Effector memory CD4-positive, alpha-beta T cell (primary cell): ENCODE measurements at places on chromosomes 11 and 22.

GRCh38 chr11:58286249-58286648 lies 18.2 kb upstream of the OR10W1 start:
- DNase-seq = no peak

DNA sequence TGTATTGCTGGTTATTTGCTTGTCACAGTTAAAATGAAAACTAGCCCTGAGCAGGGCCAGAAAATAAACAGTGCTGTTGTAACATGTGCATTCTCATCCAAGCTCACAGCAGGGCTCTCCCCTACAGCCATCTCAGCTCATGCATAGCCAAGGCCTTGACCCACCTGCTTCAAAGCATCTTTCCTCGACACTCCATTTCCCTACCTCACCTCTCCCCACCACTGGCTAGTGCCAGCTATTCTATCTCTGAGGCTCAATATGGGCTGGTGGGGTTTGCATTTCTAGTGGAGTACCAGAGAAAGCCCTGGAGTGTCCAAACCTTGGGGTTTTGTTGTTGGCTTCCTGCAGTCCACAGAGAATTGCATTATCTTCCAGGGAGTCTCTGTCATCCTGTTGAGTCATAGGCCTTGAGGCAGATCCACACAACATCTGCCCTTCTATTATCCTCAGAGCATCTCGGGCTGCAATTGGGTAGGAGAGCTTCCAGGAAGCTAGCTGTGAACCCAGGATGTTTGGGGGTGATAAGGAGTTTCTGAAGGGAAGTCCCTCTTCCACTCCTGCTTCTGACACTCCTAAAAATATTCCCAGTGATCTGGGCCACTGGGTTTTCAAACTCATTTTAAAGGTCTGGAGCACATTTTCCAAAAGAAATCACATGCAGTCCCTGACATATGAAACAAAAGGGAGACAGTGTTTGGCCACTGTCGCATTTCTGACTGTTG lies 36.1 kb upstream of the AMOTL1 start:
- no peak for DNase-seq

- DNase-seq = no peak
Measured at GRCh38 chr22:18028817-18029527, 4.6 kb upstream of the MICAL3 start.

DNA sequence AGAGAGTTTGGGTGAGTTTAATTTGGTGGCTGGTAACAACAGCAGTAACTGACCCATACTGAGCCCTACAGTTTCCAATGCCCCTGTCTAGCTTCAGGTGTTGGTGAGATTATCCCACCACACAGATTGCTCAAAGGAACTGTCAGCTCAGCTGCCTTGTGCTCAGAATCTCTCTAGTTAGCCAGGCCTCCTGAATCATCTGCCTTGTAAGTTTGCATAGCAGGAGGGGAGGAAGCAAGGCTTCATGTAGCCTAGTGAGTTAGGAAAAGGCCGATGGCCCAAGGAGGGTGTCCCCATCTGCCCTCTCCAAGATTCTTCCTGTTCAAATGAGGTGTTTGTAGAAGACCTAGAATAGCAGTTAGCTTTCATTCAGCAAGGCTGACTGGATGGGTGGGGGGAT lies 74.3 kb downstream of the MICAL2 start:
- no peak for DNase-seq

- no peak for DNase-seq
Measured at GRCh38 chr22:22706253-22706915, 62.0 kb downstream of the GGTLC2 start.

DNA sequence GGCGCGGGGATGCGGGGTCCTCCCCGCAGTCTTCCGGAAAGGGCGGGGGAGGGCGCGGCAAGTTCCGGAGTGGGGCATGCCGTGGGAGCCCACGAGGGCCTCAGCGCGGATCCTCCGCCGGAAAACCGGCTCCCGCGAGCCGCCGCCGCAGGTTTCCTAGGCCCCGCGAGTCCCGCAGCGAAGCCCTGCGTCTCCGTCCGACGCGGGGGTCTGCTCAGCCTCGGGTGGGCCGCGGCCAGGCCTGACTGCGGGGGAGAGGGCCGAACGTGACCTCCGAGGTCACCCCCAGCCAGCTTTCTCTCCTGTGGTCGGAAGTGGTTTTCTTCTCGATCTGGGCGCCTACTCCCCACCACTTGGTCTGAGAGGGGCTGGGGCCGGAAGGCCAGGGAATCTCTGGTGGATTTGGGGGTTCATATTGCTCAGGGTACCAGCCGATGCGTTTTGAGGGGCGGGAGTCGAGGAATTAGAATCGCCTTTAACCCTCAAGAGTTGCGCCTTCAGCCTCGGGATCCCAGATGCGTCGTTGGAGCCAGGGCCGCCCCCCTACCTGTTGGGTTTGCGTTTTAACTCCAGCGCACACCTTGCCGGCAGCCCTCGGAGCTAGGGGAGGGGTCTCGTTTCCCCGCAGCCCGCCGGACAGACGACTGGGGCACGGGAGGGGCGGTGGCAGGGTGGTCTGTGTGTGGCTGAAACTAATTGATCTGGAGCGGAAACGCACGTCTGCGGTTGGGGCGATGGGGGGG lies 3.6 kb upstream of the CCND1 start:
- DNase-seq = no peak

GRCh38 chr11:133934599-133935550 lies 21.9 kb downstream of the IGSF9B start:
- no peak for DNase-seq

DNA sequence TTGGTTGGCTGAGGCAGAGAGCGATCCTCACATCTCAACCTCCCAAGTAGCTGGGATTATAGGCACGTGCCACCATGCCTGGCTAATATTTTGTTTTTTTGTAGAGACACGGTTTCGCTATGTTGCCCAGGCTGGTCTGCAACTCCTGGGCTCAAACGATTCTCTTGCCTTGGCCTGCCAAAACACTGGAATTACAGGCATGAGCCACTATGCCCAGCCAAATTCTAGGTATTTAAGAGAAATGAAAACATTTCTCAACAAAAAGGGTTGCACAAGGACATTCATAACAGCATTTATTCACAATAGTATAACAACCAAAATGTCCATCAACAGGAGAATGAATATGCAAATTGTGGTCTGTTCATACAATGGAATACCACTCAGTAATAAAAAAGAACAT lies 31.7 kb upstream of the RBX1 start:
- DNase-seq = no peak

DNA sequence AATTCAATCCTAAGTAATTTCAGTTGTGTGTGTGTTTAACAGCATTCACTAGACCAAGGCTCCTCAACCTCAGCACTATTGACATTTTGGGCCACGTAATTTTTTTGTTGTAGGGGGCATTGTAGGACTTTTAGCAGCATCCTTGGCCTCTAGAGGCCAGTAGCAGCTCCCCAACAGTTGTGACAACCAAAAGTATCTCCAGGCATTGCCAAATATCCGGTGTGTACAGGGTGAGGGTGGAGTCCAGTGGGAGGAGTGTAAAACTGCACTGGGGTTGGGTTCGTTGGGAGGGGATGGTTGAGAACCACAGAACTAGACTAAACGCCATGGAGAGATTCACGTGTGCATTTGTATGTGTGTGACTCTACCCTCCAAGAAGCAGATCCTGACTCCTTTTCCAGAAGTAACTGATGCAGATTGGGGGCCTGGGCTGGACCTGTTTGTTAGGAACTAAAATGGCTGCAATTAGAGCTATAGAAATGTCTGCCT lies 5.9 kb upstream of the PHF21A start:
- peak; percentile 33 for DNase-seq

- no peak for DNase-seq
Measured at GRCh38 chr11:19867064-19867463, 154.4 kb downstream of the NAV2 start.

DNA sequence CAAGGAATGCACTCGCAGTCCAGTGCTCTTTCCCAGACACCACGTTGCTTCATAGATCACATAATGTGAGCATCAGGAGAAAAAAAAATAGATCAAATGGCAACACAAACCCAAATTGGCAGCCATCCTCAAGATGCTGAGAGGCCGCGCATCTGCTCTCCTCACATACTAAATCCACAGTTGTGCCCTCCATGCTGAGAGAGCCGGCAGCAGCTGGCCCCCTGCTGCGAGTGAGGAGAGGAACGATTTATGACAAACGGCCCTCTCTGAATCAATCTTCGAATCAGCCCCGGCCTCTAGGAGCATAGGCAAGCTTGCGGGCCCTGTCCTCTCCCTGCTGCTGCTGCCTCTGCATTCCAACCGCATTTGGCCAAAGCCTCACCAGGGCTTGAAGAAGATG lies 159.9 kb upstream of the TENM4 start:
- no peak for DNase-seq

GRCh38 chr11:15484398-15484797 lies 369.7 kb downstream of the INSC start:
- DNase-seq = no peak

DNA sequence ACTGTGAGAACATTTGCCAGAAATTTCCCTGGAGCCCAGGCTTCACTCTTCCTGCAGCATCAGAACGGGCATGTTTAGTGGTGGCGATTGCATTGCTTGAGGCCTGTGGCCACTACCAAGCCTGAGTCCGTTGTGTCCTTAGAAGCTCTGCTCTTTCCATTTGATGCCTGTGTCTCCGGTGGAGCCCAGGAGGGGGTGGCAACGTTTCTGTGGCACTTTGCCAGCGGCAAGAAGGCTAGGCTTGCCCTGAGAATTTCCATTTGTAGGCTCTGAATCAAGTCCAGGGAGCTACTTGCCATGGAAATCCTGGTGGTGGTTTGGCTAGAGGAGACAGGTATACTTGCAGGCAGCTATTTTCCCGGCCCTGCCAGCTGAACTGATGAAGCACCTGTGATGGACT lies 47.1 kb downstream of the ADAMTS8 start:
- no peak for DNase-seq

GRCh38 chr22:19840955-19841640 lies 13.6 kb downstream of the GNB1L start:
- DNase-seq = no peak

GRCh38 chr22:32587449-32587848 lies 112.8 kb downstream of the FBXO7 start:
- no peak for DNase-seq

DNA sequence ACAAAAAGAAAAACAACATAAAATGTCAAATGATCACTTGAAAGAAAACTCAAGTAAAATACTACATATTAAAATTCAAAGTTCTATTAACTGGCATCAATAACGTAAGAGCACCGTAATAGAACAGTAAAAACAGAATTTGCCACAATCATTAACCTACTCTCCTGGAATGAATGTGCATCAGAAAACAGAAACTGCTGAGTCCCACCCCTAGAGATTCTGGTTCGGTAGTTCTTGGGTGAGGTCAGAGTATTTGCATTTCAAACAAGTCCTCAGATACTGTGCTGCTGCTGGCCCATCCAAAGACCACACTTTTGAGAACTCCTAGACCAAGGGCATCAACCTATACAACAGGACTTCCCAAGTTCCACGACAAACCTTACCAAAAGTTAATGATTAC lies 23.5 kb downstream of the PITPNB start:
- no peak for DNase-seq

DNA sequence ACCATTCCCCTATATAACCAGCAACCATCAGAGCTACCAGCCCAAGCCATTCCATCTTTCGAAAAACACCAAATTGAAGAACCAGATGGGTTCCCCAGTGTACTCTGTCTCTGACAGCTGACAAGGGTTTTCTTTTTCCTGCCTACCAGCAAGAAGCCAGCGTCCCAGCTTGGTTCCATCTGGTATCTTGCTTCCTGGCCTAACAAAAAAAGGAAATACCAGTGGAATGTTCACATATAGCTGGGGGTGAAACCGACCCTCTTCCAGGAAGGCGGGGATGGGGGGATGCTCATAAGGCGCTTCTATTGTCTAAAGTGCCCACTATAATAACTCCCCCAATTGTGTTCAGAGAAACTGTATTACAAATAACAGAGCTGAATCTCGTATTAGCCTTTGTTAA lies 172.3 kb downstream of the LDLRAD3 start:
- DNase-seq = no peak

DNA sequence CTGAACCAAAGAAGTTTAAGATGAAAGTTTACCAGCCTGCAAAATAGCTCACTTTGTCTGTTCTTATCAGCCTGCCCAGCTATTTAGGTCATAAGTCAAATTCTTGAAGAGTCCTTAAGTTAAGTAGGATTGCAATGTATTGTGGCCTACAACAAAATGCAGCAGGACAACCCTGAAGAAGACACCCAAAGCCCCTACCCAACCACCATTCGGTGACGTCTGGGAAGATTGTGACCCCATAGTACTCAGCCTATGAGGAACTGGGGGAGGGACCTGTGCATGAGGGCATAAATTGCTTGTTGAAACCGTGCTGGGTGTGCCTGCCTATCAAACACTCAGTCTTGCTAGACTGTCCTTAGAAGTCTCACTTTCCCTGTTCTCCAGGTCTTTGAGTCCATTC lies 50.5 kb upstream of the FDX1 start:
- no peak for DNase-seq

- no peak for DNase-seq
Measured at GRCh38 chr11:126510621-126511370, 155.3 kb downstream of the ST3GAL4 start.

DNA sequence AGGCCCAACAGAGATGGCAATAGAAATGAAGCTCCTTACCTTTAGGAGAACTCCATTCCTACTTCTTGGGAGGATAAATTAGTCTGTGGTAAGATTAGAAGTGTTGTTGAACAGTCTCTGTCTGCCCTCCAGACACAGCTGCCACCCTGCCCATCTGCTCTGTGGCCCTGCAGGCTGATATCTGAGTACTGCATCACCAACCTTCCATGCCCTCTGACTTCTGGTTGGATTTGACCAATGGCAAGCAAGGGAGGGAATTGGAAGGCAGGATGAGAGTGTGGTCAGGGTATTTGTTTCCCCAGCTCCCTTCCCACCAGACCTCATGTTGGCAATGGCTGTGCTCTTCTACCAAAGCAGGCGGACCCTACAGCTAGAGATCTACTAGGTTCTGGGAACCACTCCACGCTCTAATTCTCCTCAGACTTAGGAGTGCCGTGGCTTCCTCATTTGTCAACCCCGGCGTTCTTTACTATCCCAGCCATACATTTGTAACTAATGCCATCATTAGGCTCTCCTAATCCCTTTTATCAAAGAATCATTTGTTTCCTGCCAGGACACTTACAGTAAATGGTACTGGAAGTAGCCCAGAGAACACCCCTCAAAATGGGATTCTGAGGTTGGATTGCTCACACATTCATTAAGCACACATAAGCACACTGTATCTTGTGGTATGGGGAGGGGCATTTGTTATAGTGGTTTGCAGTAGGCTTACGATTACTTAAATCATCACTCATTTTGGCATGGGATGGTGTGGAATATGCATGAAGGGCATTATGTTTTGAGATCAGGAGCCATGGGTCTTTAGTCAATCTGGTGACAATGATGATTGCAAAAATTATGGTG lies 35.4 kb upstream of the CD44 start:
- no peak for DNase-seq

DNA sequence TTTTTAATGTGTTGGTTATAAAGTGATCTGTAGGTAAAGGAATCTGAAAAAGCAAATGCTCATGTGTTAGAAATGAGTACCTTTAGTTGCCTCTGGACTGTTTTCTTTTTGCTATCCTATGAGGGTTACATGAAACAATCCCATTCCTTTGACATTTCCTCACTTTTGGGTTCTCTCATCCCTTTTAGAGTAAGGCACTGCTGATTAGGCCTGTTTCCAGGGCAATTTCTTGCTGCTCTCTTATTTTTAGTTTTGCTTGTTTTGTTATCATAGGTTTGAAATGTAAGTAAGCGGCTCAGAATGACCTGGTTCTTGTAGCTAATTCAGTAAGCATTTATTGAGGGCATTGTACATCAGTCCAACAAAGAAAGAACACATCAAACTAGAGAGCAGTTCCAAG lies 138.9 kb downstream of the DDX10 start:
- no peak for DNase-seq

- DNase-seq = no peak
Measured at GRCh38 chr22:41826430-41827383, 6.2 kb upstream of the SREBF2 start.
